ENCODE measurements at places on chromosomes 7 and 10.

DNA sequence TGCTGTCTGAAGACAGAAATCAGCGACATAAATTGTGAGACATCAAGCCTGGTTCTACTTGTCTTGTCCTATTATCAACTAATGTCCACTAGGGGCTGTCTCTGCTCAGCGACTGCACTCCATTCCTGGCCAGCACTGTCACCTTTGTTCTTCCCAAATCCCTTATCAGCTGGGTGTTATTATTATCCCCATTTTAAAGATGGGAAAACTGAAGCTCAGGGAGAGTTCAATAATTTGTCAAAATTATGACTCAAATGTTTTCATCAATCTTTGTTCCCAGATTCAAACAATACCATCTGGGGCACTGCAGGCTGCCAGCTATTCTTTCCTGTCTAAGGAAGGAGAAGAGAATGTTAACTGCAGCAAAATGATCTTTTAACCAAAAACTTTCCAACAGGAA is 431.6 kb upstream of the NFE2L3 start:
- DNase-seq = no peak

DNA sequence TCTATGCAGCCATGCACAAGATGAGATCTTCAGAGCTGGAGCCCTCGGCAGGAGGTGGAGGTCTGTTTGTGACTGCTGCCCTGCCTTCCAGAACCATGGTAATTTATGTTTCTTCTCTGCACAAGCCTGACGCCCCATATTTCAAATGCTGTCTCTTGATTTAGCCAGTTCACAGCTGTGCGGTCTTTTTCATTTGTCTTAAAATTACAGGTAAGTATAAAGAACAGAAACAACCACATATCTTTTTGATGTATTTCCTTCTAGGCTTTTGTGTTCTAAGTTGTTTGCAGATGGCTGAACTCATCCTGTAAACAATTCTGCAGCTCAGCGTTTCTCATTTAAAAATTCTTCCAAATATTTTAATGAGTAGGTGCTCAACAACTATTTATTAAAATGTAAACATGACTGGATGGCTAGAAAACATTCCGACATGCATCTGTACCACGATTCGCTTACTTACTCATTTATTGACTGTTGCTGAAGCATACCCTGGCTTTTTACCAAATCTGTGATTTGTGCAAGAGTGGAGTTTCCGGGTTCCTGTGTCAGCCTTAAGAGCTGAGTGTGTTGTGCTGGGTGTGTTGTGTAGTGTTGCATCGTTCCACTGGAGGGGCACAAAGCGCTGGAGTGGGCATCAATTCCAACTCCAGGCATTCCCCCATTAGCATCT is 58.9 kb downstream of the PIP4K2A start:
- peak; percentile 95 for DNase-seq

GRCh38 chr10:29411666-29412315 is 122.9 kb downstream of the LYZL1 start:
- no peak for DNase-seq

- no peak for DNase-seq
These were observed 510.4 kb downstream of the KCNMA1 start for GRCh38 chr10:77127243-77127642.

DNA sequence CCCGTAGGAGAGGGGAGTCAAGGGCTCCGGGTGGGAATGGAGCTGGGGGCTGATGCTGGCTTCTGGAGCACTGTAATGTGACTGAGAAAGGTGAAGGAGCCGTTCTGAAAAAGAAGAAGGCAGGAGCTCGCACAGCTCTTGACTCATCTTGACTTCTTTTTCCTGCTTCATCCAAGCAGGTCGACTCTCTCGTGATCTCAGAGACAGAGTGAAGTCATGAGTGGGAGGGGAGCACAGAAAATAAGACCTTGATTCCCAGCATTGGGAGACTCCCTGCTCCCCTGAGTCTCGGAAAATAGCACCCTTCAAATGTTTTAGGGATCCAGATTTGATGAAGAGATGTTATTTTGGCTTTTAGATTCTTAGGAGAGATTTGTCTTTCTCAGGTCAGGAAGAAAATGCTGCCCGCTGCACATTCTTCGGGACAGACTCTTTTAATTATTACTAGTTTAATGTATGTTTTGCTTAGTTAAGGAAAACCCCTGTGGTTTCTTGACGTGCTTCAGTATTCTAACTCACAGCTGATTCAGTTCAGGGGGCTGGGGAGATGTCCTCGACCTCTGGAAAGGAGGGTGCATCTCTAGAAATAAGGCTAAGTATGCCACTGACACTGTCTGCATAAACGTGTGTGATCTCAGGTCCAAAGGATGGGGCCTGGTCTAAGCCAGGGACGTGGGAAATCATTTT is 34.1 kb downstream of the EGFR start:
- no peak for DNase-seq

- DNase-seq = no peak
These were observed 20.0 kb downstream of the KCNK18 start for GRCh38 chr10:117217196-117217761.

DNA sequence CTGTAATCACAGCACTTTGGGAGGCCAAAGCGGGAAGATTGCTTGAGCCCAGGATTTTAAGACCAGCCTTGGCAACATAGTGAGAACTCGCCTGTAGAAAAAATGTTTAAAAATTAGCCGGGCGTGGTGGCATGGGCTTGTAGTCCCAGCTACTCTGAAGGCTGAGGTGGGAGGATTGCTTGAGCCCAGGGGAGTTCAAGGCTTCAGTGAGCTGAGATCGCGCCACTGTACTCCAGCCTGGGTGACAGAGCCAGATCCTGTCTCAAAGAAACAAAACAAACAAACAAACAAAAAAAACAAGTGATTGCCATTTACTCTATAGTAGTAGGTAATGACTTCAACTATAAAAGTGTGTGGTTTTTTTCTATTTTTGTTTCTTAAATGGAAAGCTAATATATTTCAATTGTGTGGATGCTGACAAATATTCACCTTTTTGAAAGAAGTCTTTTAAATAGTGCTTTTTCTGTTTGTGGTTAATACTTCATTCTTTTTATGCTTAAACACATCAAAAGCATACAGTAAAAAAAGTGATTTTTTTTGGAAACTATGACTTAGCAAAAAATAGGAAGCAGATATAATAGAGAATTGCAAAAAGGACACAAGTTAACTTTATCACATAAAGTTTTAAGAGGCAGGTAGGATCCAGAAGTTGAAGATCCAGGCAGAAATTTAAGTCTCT is 48.4 kb downstream of the ZNF277 start:
- DNase-seq = no peak

GRCh38 chr10:95588025-95588424 is 26.9 kb upstream of the SORBS1 start:
- no peak for DNase-seq

DNA sequence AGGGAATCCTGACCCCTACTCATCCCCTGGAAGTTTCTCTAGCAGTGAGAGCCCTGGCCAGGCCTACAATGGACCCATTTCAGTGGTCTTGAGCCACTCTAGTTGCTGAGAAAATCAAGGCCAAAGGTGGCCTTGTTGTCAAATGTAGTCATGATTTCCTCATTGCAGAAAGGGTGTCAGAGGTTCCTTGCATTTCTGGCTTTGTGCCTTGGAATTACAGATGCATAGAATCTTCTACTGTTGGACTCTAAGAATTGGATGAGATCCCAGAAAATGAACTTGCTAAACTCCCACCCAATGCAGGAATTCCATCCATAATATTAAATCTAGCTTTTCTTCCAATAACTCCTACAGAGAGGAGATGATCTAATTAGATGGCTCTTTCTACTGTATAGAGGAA is 12.2 kb downstream of the CPA2 start:
- no peak for DNase-seq

DNA sequence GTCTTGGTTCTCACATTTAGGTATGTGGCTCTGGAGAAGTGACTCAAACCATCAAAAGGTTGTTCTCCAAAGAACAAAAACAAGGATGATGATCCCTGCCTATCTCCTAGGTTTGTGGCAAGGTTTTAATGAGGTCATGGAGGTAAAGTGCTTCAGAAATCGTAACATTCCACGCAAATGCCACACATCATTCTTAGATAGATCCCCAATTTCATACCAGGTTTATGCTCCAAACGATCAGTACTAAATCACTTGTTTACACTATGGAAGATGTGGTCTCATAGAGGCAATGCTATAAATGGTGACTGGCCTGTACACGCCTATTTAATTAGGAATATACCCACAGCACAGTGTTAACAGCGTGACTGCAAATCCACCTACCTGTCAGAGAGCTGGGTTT is 66.6 kb downstream of the MINDY3 start:
- no peak for DNase-seq

DNA sequence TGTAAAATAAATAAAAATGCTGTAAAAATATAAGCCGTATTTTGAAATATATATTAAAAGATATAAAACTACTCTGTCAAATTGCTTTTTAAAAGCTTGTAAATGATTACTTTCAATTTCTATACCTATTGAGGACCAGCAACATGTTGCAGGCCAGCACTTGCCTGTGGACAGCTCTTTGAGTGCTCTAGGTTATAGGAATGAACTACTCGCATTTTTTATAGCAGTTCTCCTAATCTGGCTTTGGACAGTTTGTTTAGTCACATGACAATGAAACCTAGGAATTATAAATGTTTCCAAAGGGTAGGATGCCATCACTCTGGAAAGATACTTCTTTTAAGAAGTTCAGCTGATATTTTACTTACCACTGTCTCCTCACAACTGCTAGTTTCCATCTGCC is 117.7 kb upstream of the PTPRZ1 start:
- DNase-seq = no peak

GRCh38 chr7:84950836-84951235 is 236.0 kb downstream of the SEMA3D start:
- no peak for DNase-seq

GRCh38 chr10:131198843-131199242 is 112.7 kb downstream of the TCERG1L start:
- no peak for DNase-seq

GRCh38 chr7:35405461-35405860 is 151.6 kb upstream of the TBX20 start:
- DNase-seq = no peak

GRCh38 chr10:48501787-48502771 is 102.8 kb downstream of the ARHGAP22 start:
- no peak for DNase-seq

DNA sequence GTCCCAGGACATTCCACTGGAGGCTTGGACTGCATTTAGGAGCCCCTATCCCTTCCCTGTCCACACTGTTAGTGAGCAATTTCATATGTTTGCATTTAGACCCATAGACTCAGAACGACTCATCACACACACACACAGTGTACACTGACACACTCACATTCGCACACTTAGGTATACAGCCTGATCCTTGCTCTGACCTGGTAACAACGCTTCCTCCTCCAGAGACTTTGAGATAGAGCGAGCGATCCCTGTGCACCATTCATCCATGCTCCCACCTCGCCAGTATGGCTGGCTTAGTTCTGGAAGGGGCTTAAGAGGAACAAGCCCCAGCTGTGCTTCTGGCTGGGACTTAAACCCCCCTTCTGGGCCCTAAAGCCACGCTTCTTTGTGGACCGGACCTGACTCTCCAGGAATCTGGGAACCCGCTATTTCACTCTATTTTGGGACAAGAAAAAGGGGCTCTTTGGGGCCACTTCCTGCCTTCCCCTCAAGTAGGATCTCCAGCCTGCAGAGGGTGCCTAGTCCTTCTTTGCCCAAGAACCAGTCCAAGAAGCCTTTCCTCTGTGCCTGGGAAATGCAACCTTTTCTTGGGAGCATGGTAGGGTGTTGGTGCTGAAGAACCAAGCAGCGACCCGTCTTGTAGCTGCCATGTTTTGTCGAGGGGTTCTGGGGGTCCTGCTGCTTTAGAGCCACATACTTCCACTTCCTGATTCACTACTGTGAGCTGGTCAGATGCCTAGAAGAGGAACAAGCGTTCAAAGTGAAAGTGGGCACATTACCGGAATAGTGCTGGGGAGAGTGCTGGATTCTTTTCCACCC is 1.1 kb upstream of the HOXA13 start:
- DNase-seq = no peak

DNA sequence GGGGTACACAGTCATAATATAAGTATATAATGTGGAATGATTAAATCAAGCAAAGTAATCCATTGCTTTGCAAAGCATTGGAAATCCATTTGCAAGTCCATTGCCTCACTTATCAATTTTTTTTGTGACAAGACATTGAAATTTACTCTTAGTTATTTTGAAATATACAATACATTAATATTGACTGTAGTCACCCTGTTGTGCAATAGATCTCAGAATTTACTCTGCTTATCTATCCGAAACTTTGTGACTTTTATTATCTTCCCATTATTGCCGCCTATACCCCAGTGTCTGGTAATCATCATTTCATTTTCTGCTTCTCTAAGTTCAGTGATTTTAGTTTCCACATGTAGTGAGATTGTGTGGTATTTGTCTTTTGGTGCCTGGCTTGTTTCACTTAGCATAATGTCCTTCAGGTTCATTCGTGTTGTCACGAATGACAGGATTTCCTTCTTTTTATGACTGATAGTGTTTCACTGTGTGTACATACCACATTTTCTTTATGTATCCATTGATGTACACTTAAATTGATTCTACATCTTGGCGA is 5.8 kb downstream of the MALRD1 start:
- DNase-seq = no peak

DNA sequence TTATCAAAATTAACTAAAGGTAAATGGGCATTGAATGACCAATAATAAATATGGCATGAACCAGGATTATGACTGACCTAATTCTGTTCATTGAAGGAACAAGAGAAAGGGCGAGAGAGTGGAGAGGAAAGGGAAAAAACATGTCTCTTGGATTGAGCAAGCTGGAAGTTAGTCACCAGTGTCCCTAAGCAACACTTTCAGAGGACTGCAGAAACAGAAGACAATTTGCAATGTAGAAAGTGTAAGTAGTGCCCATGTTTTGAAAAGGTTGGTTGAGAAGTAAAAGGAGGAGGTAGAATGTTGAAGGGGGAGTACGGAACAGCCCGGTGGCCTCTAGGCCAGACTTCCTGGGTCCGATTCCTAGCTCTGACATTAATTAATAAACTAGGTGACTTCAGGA is 94.6 kb downstream of the FAS start:
- no peak for DNase-seq

DNA sequence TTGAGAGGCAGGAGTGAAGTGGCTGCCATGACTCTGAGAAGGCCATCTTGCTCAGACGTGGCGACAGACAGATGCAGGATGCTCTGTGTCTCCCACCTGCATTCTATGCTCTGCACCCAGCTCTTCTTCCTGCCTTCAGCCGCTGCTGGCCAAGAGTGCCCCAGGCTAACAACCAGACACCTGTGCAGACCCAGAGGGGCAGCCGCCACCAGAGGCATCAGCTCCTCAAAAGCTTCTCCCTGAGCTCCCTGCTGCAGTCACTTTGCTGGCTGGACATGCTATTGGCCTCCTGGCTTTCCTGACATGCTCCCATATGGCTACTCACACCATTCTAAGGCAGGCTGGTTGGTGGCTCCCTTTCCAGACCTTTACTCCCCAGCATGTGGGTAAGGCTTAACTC is 70.6 kb upstream of the GRB10 start:
- DNase-seq = no peak

- no peak for DNase-seq
These were observed 33.5 kb downstream of the SLC37A3 start for GRCh38 chr7:140364819-140365218.

GRCh38 chr10:3963191-3963673 is 178.2 kb upstream of the KLF6 start:
- DNase-seq = peak; percentile 10

- peak; percentile 47 for DNase-seq
These were observed 69.8 kb downstream of the LSMEM1 start for GRCh38 chr7:112550468-112551060.

All from LNCaP clone FGC (cell line).